ENCODE measurements at places on chromosomes 2 and 18.

- no peak for DNase-seq
Observed at GRCh38 chr2:75428060-75428459, 132.7 kb downstream of the EVA1A start.

DNA sequence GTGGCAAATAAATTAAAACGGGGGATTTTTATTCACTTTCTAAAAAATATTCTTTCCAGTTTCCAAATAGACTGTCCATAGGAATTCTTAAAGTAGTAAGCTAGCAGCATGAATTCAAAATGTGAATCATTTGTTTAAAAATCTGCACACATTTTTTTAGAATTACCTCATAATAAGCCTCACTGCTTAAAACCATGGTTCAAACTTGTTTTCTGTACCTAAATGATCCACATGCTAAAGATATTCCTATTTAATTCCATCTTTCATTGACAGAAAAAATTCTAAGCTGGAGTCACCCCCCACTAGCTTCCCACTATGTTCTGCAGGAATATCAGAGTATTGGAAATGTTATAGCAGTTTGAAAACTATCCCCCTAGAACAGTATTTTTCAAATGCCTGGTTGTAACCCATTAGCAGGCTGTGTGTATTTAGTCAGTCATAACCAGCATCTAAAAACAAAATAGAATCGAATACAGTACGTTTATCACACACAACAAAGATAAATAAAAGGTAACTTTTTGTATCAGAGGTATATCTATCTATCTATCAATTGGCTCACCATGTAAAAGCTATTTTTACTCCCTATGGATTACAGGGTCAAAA is 11.2 kb upstream of the IKZF2 start:
- DNase-seq = no peak

DNA sequence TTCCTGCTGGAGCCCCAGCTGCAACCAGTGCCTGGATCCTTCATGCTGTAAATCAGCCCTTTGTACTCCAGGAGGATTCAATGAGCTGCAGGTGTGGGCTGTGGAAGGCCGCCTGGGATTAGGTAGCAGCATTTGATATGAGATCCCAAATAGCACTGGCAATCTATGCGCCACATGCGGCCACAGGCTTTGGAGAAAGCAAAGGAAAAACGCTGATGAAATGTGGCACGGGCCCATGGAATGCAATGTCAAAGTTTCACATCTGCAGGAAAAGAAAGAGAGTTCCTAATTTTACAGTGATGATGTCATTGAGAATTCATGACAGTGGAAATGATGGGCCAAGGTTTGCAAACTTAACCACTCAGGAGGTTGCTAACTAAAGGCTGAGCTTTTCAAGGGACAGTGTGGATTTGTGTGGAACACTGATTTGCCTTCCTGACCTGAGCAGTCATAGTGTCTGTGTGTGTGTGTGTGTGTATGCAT is 216.4 kb upstream of the OSR1 start:
- DNase-seq = no peak

DNA sequence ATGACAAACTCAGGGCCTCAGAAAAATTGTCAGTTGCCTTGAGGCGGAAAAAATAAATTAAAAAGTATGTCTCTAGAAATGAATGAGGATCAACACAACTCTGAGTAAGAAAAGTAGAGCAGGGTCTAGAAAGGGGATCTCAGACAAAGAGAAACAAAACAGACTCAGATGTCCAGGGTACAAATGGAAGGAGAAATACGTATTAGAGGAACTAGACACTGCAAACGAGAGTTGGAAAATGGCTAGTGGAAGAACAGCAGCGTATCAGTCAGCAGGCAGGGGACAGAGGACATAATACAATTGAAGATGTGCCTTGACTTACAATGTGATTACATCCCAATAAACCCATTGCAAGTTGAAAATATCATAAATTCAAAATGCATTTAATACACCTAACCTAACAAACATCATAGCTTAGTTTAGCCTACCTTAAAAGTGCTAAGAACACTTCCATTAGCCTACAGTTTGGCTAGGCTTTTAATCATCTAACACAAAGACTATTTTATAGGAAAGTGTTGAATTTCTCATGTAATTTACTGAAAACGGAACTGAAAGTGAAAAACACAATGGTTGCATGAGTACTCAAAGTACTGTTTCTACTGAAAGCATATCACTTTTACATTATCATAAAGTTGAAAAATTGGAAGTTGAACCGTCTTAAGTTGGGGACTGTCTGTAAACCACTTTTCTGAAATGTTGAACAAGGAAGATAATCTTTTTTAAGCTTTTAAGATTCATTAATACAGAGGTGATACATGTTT is 182.8 kb downstream of the NBAS start:
- DNase-seq = no peak

GRCh38 chr2:14256890-14257289 is 375.6 kb upstream of the LRATD1 start:
- no peak for DNase-seq

DNA sequence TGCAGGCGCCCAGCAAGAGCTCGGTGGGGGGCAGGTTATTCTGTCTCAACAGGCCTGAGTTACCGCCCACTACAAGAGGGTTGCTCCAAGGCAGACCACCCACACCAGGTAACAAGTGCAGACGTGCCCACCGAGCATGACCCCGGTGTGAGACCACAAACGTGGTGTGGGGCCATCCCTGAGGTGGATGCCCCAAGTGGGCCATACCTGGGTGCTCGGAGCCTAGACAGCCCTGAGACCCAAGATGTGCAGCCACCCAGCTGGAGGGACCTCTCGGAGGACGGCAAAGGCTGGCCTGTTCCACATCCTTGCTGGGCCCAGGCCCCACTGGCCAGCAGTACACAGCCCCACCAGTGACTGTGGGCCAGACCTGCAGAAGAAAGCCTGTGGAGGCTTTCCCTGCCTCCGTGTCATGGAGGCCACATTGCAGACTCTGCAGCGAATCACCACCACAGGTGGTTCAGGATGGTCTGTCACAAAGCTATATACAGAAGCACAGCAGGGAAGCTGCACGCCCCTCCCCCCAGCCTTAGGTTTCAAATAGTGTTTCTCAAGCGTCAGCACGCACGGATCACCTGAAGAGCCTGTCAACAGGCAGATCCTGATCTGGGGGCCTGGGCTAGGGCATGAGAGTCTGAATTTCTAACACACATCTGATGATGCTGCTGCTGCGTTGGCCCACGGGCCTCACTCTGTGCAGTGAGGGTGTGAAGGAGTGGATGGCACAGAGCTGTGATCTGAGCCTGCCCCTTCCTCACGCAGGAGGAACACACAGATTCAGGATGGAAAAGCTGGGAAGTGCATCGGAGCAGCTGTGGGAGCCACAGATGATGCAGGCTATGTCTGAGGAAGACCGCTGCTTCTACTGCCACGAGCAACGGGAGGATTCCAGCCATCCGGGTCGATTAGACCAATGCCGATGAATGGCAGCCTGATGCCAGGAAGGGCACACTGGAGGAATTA is 96.8 kb downstream of the UXS1 start:
- DNase-seq = peak; percentile 25

DNA sequence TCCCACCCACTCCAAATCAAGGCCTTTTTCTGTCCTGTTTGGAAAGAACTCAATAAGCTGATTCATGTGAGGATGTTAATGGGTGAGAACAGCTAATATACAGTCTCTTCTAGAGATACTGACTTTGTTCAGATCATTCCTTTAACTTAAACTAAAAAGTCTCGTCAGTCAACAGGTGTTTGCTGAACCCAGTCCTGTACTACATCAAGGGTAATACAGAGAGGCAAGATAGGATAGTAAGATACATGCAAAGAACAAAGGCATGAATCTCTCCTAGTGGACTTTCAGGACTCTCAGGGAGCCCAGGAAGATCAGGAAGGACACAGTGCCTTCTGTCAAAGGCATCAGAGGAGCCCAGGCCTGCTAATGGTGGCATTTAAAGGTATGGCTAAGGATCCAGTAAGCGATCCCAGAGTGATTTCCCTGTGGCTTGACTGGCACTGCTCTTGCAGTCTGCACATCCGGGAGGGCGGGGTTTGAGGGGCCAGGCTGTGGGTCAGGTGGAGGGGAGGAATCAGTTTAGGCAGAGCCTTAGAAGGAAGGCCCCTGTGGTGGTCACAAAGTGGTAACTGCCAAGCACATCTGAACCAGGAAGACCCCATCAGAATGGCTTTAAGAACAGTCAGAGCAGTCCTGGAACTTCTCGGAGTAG is 54.0 kb downstream of the EPAS1 start:
- DNase-seq = no peak

DNA sequence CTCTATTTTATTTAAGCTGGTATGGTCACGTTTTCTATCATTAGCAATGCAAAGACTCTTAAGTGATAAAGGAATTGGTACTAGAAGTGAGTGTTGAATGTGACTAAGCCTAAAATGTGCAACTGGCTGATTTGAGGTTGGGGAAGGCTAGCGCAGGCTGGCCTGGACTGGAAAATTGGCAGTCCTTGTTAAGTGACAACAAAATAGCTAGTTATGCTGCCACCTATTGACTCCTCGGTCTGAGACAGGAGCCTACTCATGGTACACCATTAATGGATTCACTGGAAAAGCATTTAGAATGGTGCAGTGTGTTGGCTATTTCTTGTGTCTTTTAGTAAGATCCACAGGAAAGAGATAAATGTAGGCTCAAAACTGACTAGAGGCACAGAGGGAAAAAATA is 5.7 kb upstream of the WIPF1 start:
- DNase-seq = peak; percentile 14

DNA sequence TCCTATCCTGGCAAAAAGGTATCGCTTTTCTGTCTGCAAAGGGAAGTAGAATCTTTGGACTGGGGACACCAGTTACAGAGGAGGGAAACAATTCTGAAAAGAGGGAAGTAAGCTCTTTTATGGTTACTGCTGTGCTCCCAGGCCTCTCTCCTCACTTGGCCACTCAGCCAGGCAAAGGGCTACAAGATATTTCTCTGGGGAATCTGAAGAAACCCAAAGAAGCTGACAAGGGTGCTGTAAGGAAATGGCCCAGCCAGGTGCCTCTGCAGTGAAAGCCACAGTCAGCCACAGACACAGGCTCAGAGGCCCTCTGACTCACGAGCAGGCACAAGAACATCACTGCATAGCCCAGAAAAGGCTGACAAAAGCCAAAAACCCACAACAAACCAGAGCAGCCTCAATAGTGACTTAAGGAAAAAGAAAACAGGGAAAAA is 5.8 kb downstream of the HDLBP start:
- DNase-seq = no peak

- no peak for DNase-seq
Observed at GRCh38 chr2:194304191-194304590, 1352.8 kb upstream of the SLC39A10 start.

DNA sequence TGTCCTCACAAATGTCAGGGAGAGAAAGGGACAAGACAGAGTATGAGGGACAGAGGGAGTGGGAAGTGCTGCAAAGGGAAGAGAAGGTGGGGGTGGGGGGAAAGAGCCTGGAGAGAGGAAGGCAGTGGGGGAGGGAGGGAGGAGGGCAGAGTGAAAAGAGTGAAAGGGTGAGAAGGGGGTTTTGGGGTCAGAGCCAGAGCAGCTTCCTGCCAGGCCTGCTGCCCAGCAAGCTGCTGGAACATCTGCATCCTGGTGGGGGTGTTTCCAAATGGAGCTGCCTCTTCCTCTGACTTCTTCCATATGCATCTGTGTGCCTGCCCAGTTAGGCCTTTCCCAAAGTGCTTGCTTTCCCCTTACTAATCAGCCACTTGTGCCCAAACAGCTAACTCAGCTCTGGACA is 94.3 kb upstream of the CELF4 start:
- no peak for DNase-seq

- DNase-seq = no peak
Observed at GRCh38 chr18:23703057-23703986, 14.1 kb downstream of the LAMA3 start.

GRCh38 chr2:197122821-197123220 is 187.8 kb downstream of the ANKRD44 start:
- DNase-seq = no peak

DNA sequence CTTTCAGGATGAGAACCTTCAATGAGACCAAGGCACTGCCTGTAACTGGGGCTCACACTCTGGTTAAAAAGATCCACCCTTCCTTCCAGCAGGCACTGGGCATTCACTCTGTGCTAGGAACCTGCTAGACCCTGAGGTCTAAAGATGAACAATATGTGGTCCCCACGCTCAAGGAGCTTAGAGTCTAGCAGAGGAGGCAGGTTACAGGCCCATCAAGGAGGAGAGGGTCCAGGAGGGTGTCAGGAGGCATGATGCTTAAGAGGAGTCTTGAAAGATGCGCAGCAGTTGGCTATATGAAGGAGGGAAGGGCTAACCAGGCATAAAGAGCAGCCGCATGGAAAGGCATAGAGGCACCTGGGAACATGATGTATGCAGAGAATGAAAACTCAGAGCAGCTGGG is 4.5 kb downstream of the ANKRD53 start:
- no peak for DNase-seq

DNA sequence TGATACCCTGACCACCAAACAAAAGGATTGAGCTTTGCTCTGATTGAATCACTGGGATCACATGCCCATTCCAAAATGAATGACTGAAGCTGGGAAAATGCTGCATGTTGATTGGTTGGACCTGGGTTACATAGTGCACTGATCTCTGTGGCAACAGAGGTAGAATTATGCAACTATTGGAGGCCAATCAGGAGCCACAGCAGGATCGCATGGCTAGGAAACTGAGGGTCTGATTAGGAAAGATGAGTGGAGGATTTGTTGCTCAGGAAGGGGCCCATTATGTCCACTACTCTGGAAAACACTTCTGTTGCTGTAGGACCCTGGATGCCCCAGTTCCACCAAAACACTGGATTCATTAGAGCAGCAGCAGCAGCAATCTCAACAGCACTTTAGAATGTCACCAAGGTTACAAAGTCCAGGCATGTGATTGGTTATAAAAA is 25.9 kb upstream of the SGPP2 start:
- no peak for DNase-seq

GRCh38 chr2:119352357-119352756 is 14.3 kb downstream of the C2orf76 start:
- DNase-seq = no peak

DNA sequence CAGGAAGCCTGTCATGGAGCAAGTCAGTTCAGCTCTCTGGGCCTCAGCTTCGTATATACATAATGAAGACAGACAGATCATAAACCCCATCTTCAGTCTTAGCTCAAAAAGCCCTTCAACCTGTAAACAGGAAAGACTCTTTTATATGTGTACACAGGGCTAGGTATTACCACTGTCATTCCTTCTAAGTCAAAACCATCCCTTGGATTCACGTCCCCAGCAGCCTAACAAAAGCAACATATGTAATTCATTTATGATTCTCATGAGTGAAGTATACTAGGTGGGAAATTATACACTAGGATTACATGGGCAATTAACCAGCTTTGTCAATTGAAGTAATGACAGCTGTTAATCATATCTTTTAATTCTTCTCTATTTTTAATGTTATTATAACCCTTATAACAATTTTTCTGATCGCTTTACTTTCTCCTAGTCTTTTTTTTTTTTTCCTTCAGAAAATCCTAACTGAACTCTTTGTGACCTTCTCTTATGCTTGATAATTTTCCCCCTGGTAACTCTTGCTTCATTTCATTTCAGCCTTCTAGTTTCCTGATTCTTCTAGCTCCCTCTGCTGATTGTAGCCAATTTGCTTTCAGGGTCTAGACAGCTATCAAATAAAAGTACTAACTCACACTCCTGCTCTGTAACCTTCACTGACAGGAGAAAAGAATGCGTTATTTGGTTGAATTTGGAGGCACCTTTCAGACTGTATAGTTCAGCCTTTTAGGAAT is 99.7 kb downstream of the RBM43 start:
- no peak for DNase-seq

All from activated naive CD4-positive, alpha-beta T cell (primary cell).